Cardiac muscle cell (in vitro differentiated cells and primary cell): ENCODE measurements at places on chromosomes 4 and X. TPM values are rescaled to one million over a fixed set of nuclear protein-coding genes. Genes with fewer than 3 reads are reported as not detected.

- DNase-seq: peak; percentile 20
These were observed 194.4 kb upstream of the RPL34 start for GRCh38 chr4:108425988-108426387.

DNA sequence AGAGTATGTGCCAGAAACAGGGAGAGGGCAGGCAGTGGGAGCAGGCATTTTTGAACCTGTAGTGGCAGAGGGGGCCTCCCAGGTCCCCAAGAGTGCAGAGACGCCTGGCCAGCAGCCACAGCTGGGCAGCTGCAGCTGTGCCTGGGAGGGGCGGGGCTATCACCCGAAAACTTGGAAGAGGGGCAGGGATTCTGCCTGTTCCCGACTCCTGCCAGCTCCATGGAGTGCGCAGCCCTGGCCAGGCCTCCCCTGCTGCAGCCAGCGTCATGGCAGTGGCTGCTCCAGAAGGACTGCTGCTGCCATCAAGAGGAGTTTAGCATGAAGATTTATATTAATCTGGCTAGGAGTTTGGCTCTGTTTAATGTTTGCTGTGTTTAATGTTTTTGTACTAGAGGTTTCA is 532.1 kb upstream of the PITX2 start:
- no peak for DNase-seq

DNA sequence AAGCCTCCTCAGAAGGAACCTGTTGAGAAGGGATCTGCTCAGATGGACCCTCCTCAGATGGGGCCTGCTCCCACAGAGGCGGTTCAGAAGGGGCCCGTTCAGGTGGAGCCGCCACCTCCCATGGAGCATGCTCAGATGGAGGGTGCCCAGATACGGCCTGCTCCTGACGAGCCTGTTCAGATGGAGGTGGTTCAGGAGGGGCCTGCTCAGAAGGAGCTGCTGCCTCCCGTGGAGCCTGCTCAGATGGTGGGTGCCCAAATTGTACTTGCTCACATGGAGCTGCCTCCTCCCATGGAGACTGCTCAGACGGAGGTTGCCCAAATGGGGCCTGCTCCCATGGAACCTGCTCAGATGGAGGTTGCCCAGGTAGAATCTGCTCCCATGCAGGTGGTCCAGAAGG is 22.9 kb downstream of the REST start:
- DNase-seq: no peak

The MAGEA2B gene
- polyA plus RNA-seq: 0.29 TPM in 1 of 2 replicates, not detected in the other

The LAGE3 gene
- 63.5 and 71.4 TPM in 2 replicates for polyA plus RNA-seq

DNA sequence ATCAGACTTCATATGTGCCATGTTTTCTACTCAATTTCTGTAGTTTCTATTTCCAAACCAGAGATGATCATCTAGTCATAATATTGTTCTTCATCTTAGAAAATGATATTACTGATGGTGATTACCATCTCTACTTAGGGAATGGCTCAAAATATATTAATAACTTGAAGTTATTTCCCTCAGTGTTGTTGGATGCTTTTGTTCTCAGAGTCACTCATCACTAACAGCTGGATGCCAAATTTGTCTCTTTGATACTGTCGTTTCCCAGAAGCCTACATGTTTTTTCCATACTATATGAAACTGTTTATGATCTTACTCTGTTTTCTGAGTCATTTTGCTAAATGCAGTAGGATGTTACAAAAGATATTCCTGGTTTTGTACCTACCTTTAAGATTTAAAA is 8.9 kb downstream of the PGAM4 start:
- no peak for DNase-seq

- DNase-seq: no peak
These were observed 234.5 kb upstream of the DKK2 start for GRCh38 chr4:107270614-107271013.

- peak; percentile 87 for DNase-seq
These were observed at the start of gene TNIP3 for GRCh38 chr4:121164291-121164690. TNIP3 (minus strand) TSS chr4:121164321; CDS start chr4:121164125, 196 bp downstream.

GRCh38 chr4:100895556-100896197 is 377.9 kb upstream of the EMCN start:
- DNase-seq: no peak

DNA sequence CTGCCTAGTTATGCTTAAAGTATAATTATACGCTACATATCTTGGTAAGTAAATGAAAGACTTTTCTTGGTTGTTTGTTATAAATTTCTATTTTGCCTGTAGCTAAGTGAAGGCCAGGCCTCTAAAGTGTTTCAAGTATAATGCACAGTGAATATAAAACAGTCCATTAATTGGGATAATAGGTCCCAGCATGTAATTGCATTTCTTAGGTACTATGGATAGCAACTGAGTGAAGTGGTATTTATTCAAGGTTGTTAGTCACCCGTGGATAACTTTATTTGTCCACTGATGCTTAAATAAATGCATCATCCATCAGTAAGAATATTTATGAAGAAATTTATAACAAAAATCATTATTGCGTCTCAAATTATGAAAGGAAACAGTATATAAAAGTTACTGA is 59.1 kb downstream of the TEX13C start:
- no peak for DNase-seq

- no peak for DNase-seq
These were observed 185.5 kb downstream of the RAB28 start for GRCh38 chr4:13298655-13299054.

DNA sequence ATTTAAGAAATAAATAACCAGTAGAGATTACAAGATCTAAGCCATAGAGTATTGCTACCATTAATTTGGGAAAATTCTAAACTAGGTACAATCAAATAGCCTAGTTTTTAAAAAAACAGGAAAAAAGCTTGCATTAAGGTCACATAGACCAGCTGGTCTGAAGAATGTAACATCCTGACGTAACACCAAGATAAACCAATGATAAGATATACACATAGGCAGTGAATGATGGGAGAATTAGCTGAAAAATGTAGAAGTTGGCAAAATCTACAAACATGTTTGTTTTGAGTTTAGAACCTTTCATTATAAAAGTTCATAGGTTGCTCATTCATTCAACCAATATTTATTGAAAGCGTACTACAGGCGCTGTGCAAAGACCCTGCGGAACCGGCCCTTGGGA is 120.0 kb downstream of the SH3RF1 start:
- no peak for DNase-seq

- DNase-seq: no peak
These were observed 106.4 kb downstream of the PHKA2 start for GRCh38 chrX:18877469-18877868.

The SLC49A3 gene
- 0.47 and 2.3 TPM in 2 replicates for polyA plus RNA-seq

DNA sequence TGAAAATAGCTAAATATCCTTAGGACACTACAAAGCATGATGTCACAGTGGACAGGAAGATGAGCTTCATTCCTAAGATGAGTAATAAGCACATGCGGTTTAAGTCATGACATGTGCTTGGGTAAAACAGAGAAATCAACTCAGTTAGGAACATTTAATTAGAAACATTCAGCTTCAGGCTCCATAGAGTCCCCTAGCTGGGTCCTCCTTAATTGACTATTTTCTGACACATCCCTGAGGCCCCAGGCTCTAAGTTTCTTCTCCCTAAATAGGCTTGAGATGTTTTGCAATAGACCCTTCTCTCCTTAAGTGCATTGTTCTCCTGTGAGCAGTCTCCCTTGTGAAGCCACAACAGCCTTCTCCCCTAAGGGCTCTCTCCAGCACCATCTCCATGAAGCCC is 70.4 kb upstream of the ANXA3 start:
- DNase-seq: no peak

DNA sequence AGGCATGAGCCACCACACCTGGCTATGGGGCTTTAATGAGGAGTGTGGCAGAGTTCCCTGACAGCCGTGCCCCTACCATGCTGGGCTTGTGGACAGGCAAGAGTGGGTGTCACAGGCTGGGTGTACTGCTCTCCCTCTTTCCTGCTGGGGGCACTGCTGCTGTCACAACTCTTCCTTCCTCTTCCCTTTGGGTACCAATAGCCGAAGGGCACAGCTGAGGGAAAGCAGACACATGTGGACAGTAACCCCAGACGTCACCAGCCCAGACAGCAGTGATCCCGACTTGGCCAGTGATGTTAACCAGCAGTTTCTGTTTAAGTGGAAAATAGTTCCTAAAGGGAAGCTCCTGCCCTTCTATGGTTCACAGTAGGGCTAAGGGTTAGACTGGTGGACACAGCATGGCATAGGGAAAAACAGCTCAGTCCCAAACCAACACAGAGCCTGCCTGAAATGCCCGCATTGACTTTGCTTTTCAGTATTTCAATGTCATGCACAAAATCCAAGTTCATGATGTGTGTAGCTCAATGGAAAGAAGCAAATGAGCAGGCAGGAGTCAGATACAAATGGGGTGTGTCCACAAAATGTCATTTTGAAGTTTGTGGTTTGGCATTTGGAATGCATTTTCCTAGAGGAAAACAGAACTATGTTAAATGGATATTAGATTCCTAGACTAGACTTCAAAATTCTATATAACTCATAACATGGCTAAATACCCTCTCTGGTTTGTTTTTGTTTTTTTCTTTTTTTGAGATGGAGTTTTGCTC is 24.9 kb upstream of the DDX3X start:
- DNase-seq: no peak

- DNase-seq: no peak
These were observed 22.3 kb upstream of the XPNPEP2 start for GRCh38 chrX:129716507-129716906.

DNA sequence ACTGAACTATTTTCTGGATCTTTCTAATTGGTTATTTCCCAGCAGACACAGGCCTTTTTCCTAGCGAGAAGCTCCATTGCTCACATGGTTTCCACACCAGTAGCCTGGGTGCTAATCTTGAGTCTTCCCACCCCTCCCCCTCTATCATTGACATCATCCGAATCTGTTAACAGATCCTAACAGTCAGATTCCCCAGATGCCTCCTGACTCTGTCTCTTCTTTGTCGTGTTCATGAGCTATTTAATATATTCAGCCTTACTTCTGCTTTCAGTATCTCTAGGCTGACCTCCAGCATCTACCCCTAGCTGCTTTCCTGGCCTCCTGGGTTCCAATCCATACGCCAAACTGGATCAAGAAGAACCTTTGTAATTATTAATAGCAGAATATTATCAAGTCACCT is 85.0 kb downstream of the CLNK start:
- DNase-seq: no peak

- no peak for DNase-seq
These were observed 285.4 kb upstream of the ARSJ start for GRCh38 chr4:114264877-114265291.

The LRCH2 gene
- 4.8 and 5.2 TPM in 2 replicates for polyA plus RNA-seq

The CTSO gene
- polyA plus RNA-seq: 5.6 and 6.5 TPM in 2 replicates

DNA sequence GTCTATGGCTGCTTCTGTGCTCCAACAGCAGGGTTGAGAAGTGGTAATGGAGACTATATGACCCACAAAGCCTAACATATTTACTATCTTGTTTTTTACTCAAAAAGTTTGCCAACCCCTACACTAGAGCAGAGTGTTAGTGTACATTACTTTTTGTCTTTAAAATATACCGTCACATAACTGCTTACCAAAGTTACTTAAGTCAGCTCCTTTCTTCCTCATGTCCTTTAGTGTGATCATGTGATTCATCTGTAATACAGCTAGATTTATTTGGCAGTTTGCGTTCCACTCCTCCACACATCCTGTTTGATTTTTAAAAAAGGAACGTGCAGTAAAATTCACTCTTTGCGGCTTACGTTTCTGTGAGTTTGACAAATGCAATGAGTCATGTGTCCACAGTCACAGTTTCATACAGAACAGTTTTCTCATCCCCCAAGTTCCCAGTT is 162.4 kb upstream of the GPRIN3 start:
- no peak for DNase-seq

The MAML3 gene
- polyA plus RNA-seq: 7.8 and 9.6 TPM in 2 replicates

The YY2 gene
- polyA plus RNA-seq: 1.1 and 1.5 TPM in 2 replicates

- DNase-seq: no peak
These were observed 27.1 kb upstream of the GRPEL1 start for GRCh38 chr4:7094916-7095315.

The LONRF3 gene
- polyA plus RNA-seq: 0.09 TPM in 1 of 2 replicates, not detected in the other

DNA sequence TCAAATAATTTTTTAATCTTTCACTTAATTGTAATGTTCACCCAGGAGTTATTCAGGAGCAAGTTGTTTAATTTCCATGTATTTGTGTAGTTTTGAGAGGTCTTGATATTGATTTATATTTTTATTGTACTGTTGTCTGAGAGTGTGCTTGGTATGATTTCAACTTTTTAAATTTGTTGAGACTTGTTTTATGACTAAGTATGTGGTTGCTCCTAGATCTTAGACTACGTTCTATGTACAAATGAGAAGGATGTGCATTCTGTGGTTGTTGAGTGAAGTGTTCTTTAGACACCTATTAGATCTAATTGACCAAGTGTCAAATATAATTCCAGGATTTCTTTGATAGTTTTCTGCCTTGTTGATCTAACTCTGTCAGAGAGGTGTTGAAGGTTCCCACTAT is 353.3 kb upstream of the GNPDA2 start:
- no peak for DNase-seq

The ARMCX1 gene
- 32.2 and 45.3 TPM in 2 replicates for polyA plus RNA-seq

DNA sequence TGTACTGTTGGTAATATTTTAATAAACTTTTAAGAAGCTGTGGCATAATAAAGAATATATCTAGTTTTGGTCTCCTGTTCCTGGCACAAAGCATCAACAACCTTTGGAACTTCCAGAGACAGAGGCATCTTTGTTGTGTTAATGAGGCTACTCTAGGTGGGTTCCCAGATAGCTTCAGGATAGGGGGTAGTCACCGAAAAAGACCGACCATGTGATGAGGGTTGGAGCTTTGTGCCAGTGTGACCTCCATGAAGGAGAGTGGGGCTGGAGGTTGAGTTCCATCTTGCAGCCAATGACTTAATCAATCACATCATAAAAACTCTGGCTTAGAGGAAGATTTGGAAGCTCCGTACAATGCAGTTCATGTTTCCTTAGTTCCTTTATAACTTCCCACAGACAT is 9.9 kb downstream of the PPAT start:
- no peak for DNase-seq

The ARX gene
- polyA plus RNA-seq: 0.07 TPM in 1 of 2 replicates, not detected in the other

GRCh38 chr4:43990551-43990950 is 458.1 kb downstream of the KCTD8 start:
- DNase-seq: no peak

The FGFR3 gene
- polyA plus RNA-seq: 39.2 and 40.9 TPM in 2 replicates

DNA sequence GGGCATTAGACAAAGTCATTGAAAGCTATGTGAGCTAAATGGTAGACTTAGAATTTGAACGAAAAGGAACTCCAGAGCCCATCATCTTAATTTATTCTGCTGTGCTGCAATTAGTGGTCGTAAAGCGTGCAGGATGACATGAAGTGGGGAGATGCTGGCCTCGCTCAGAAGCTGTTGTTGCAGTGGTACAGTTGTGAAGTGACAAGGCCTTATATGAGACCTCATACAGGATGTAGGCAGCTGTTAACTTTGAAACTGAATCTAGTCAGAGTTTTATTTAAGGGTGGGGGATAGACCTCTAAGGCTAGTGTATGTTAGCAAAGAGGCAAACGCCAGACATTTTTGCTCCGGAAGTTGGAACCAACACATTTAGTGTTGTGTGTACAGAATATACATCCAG is 13.4 kb downstream of the KLF3 start:
- no peak for DNase-seq
